ENCODE measurements at places on chromosomes 11 and 22.

GRCh38 chr22:19819208-19819910, 35.3 kb downstream of the GNB1L start:
- DNase-seq, result no peak

GRCh38 chr11:99199341-99199740, 178.6 kb downstream of the CNTN5 start:
- DNase-seq, result no peak

DNA sequence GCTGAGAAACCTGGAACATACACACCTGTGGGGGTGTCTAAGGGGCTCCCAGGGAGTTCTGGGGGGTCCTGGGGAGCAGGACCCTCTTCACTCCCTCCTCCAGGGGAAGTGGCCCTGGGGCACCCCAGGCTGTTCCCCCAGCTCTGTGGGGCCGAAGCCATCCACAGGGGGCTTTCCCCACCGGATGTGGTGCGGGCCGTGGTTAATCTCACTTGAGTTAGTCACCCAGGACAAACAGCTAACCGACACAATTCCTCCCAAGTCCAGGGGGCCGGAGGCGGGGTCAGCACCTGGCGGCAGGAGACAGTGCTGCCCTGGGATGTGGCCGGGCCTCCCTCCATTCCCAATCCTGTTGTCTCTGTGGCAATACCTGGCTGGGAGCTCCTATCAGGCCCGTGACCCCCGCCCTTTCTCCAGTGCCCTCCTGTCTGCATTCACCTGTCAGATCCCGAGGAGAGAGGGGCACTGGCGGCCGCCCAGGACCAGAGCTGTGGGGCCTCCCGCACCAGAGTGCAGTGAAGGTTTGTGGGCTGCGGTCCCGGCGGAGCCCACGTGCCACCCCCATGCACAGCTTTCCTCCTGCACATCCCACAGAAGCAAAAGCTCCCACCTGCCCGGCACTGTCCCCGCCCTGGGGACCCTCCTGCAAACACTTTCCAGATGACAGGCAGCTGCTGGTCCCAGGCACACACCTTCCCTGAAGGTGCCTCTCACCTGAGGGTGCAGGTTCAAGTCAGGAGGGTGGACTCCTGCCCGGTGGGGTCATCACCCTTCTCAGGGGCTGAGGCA, 5.2 kb upstream of the MUC5AC start:
- peak; percentile 29 for DNase-seq

GRCh38 chr22:21047730-21048129, 2.0 kb downstream of the LRRC74B start:
- no peak for DNase-seq

- no peak for DNase-seq
These were observed 51.8 kb downstream of the MICAL3 start for GRCh38 chr22:17972385-17973191.
